ENCODE measurements at places on chromosomes 1 and 21.
A peak's percentile ranks its signal among the peaks of the same experiment; 100 is the strongest.

GRCh38 chr1:52603630-52604029 is 1.5 kb downstream of the GPX7 start:
- no peaks in the 10 kb centered on the region for H3K27me3 ChIP-seq
- DNase-seq, result peak; percentile 20
- H3K27ac ChIP-seq, result peak overlapping the region; percentile 87
- no peak overlapping the region for H3K4me3 ChIP-seq
- peaks cover 22% of the 10 kb centered on the region for H3K4me1 ChIP-seq

DNA sequence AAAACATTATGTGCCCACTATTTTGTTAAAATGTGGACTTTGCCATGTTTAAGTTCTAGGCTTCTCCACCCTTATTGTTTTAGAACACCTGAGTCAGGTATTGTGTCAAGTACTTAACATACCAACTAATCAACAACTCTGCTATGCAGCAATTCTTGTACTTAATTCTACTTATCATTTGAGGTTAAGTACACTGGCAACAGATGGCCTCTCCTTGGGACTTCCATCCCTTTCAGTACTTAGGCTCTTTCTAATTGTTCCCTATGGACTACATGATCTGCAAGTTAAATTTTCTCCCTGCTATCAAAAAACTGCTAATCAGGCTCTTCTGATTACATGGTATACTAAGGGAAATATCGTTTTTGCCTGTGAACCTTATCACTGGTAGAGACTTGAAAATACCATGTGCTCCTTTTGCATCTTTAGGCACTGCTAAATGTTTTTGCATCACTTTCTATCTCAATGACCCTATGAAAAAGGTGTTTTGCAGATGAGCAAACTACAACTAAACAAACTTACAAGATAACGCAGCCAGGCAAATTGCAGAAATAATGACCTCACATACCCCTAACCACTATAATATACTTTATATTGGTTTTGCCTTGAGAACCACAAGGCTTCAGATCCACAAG is 18.9 kb downstream of the SFPQ start:
- H3K4me3 ChIP-seq, result no peak overlapping the region
- no peak for DNase-seq
- no peaks in the 10 kb centered on the region for H3K27me3 ChIP-seq
- H3K4me1 ChIP-seq, result peaks cover 8% of the 10 kb centered on the region

- H3K36me3 ChIP-seq, result no peaks in the 10 kb centered on the region
- no peaks in the 10 kb centered on the region for H3K27me3 ChIP-seq
- no peak overlapping the region for H3K27ac ChIP-seq
- H3K4me3 ChIP-seq, result no peak overlapping the region
- no peaks in the 10 kb centered on the region for H3K4me1 ChIP-seq
Observed at GRCh38 chr1:169456029-169456428, 28.8 kb upstream of the CCDC181 start.

GRCh38 chr1:183101841-183102276 is 78.6 kb downstream of the LAMC1 start:
- H3K4me3 ChIP-seq, result no peak overlapping the region
- DNase-seq, result no peak
- no peaks in the 10 kb centered on the region for H3K27me3 ChIP-seq
- H3K36me3 ChIP-seq, result no peaks in the 10 kb centered on the region

- H3K27ac ChIP-seq, result peak overlapping the region; percentile 70
- no peaks in the 10 kb centered on the region for H3K27me3 ChIP-seq
- DNase-seq, result no peak
Observed at GRCh38 chr21:45031571-45032191, 42.7 kb upstream of the ADARB1 start.

GRCh38 chr21:23131177-23131576 is 2133.0 kb downstream of the NCAM2 start:
- no peak overlapping the region for H3K27ac ChIP-seq
- no peaks in the 10 kb centered on the region for H3K4me1 ChIP-seq
- DNase-seq, result no peak
- no peaks in the 10 kb centered on the region for H3K36me3 ChIP-seq
- no peak overlapping the region for H3K4me3 ChIP-seq
- H3K27me3 ChIP-seq, result no peaks in the 10 kb centered on the region

DNA sequence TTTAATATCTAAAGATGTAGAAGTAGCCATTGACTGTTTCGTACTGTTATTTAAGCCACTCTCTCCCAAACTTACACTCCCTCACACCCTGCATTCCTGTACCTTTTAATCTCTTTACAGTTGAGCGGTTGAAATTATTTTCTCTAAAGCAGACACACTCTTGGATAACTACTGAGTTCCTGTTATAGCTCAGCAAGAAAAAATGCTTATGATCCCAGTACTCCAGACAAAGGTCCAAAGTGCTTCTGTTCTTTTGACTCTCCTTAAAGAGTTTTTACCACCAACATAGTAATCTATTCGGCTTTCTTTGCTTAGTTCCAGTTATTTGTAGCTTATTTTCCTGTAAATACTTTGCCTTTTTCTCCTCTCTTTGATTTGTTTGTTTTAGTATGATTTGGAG is 100.1 kb downstream of the ATF6 start:
- H3K4me1 ChIP-seq, result no peaks in the 10 kb centered on the region
- H3K36me3 ChIP-seq, result no peaks in the 10 kb centered on the region
- H3K27ac ChIP-seq, result no peak overlapping the region
- H3K4me3 ChIP-seq, result no peak overlapping the region
- no peaks in the 10 kb centered on the region for H3K27me3 ChIP-seq
- DNase-seq, result no peak

DNA sequence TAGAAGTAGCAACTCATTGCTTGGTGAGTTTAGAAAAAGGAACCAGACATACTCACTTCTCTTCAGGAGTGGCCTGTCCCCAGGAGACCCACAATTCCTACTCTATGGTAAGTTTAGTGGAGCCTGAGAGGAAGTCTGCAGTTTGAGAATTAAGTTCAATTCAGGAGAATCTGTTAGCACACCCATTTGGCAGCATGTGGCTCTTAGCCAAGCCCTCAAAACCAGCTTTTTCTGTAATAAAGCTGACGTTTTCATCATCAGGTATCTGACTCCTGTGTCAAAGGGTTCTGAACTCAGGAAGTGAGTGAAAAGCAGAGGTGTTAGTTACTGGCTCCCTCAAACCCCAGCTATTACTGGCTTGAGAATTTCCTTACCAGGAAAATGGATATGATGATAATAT is 20.4 kb upstream of the RGS16 start:
- H3K36me3 ChIP-seq, result no peaks in the 10 kb centered on the region
- no peak overlapping the region for H3K27ac ChIP-seq
- peaks cover 40% of the 10 kb centered on the region for H3K4me1 ChIP-seq
- no peak overlapping the region for H3K4me3 ChIP-seq

DNA sequence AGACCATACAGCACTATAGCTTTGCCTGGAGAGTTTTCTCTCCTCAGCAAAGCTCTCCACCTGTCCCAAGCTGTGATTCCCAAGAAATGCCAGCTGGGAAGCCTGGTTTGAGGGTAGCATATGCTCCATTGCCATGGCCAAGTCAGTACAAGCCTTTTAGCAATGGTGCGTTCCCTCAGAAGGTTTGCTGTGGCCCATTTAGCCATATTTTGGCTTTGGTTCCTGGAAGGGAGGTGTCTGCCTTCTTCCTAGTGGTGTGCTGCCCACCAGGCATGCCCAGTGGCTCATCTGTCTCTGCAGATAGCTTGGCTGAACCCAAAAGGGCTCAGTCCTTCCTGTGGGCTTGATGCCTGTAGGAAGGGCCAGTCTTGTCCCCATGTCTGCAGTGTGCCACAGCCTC is 32.4 kb downstream of the GALNT2 start:
- no peak overlapping the region for H3K27ac ChIP-seq
- H3K4me1 ChIP-seq, result peaks cover 11% of the 10 kb centered on the region
- no peaks in the 10 kb centered on the region for H3K27me3 ChIP-seq
- no peak for DNase-seq
- no peak overlapping the region for H3K4me3 ChIP-seq

DNA sequence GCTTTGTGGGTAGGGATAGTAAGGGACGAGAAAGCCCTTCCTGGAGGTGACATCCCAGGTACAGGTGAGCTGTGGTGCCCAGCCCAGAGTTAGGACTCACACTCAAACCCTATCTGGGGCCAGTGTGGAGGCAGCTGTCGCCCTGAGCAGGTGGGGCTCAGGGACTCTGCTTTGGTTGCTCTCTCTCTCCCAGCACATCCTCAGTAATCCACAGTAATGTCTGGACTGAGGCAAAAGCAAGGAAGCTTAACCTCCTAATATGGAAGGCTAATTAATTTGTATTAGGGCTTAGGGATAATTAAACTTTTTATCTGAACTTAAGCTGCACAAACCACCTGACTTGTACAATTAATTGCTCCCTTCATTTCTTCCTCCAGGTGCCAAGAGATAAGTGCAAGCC is 38.2 kb downstream of the DDX20 start:
- no peak for DNase-seq
- H3K27ac ChIP-seq, result no peak overlapping the region
- no peaks in the 10 kb centered on the region for H3K4me1 ChIP-seq
- H3K36me3 ChIP-seq, result no peaks in the 10 kb centered on the region
- no peak overlapping the region for H3K4me3 ChIP-seq

- H3K27ac ChIP-seq, result no peak overlapping the region
- H3K27me3 ChIP-seq, result no peaks in the 10 kb centered on the region
- peaks cover 100% of the 10 kb centered on the region for H3K36me3 ChIP-seq
- DNase-seq, result no peak
- H3K4me1 ChIP-seq, result no peaks in the 10 kb centered on the region
Observed at GRCh38 chr1:224411766-224412165, 22.8 kb downstream of the WDR26 start.

DNA sequence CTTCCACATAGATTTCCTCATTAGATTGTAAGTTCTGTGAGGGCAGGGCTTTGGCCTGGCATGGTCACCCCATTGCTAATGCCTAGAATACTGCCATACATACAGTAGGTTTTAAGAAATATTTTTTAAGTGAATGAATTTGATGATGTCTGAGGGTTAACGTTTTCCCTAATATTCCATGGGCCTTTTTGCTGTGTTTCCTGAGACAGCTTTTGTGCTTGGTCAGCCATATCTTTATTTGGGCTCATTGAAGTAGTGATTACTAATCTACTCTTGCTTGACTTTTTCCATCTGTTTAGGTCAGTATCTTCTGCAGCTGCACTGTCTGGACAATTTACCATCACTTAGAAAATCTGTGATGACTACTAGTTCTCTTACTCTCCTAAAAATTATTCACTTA is 3.5 kb downstream of the CDC42 start:
- no peaks in the 10 kb centered on the region for H3K27me3 ChIP-seq
- DNase-seq, result no peak
- H3K27ac ChIP-seq, result no peak overlapping the region
- H3K4me3 ChIP-seq, result peak overlapping the region; percentile 14
- peaks cover 41% of the 10 kb centered on the region for H3K36me3 ChIP-seq

DNA sequence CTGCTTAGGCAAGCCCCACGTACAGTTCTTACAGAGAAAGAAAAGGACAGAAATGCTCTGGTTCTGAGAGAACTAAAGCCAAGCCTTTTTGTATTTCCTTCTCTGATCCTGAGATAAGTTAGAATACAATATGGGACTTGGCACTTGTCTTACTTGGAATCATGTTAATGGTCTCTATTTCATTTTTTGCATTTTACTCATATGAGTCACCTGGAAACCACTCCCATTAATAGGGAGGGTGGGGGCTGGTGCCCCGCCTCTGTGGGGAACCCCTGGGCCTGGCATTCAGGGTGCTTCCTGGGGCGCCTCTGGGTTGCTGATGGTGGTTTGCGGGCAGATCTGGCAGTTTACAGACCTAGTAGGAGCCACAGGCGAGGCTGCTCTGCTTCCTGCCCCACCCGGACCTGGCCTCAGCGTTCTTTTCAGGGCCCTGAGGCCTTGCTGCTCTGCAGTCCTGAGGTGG is 26.7 kb downstream of the TSPAN2 start:
- peaks cover 6% of the 10 kb centered on the region for H3K36me3 ChIP-seq
- H3K4me1 ChIP-seq, result no peaks in the 10 kb centered on the region
- no peaks in the 10 kb centered on the region for H3K27me3 ChIP-seq
- H3K27ac ChIP-seq, result peak overlapping the region; percentile 59
- peak; percentile 29 for DNase-seq

DNA sequence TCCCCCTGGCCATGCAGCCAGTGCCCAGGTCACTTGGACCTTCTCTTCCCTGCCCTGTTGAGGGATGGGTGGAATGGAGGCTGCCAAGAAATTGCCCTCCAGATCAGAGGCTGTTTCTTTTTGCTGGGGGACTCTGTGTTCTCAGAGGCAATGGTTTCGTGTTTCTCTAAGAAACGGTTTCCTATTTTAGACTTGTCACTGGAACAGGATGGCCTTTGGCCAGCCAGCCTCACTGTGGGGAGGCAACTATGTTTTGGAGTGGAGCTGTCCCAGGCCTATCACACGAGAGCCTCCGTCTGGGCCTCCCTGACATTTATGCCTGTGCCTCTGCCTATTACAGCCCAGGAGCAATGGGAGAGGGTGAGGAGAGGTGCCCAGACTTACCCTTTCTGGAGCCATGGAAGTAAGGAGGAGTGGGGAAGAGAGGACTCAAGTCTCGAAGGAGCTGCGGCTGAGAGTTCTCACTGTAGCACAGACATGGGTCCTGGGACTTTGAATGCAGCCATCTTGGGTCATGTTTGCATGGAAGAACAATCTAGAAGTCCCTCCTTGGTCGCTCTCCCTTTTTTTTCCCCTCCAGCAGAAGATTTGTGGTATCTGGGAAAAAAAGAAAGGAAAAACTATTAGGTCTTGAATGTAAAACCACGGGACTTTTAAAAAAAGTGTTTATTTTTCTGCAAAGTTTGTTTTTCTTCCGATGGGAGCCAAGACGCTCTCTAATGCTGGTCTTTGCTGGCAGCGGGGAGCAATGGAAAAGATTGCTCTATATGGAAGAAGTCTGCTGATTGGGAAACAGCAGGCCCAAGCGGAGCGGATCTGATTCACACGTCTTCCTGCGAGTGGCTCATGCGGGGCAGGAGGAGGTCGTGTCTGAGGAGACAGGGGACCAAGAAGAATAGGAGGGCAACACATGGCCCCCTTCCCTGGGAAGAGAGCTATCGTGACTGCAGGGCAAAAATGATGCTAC is 219.2 kb downstream of the FOXD2 start:
- H3K27me3 ChIP-seq, result peaks cover 21% of the 10 kb centered on the region
- no peak overlapping the region for H3K27ac ChIP-seq
- H3K4me1 ChIP-seq, result peaks cover 21% of the 10 kb centered on the region
- DNase-seq, result peak; percentile 42
- H3K4me3 ChIP-seq, result no peak overlapping the region

GRCh38 chr1:192573499-192573898 is 2.1 kb upstream of the RGS1 start:
- no peak overlapping the region for H3K27ac ChIP-seq
- no peaks in the 10 kb centered on the region for H3K27me3 ChIP-seq
- DNase-seq, result no peak

- H3K27me3 ChIP-seq, result no peaks in the 10 kb centered on the region
- peaks cover 3% of the 10 kb centered on the region for H3K4me1 ChIP-seq
- H3K4me3 ChIP-seq, result peak overlapping the region; percentile 12
- DNase-seq, result peak; percentile 53
Observed at GRCh38 chr1:84433258-84434080, 35.2 kb downstream of the DNASE2B start.

DNA sequence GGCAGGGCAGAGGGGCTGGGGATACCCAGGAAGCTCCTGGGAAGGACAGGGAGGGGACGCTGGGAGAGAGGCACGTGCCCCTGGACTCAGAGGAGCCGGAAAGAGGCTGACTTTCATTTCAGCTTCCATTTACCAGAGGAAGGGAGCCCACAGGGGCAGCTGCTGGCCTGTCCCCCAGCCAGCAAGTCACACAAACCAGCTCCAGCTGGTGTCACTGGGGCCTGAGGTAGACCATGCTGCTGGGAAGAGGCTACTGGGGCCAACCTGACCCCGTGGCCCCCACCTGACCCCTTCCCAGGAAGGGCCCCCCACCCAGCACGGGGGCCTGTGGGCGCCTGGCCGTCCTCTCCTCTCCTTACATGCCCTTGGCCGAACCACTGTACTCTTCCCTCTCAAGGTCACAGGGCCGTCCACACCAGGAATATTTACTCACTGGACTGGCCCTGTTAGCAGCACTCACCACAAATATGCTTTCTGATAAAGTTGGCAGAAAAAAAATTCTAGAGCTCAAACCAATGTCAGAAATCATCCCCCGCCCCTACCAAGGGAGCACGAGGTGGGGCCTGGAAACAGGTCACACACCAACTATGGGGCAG is 110.5 kb downstream of the CASZ1 start:
- no peak for DNase-seq
- H3K36me3 ChIP-seq, result no peaks in the 10 kb centered on the region
- no peaks in the 10 kb centered on the region for H3K27me3 ChIP-seq

Measured in heart right ventricle (tissue), 16 donors.